ENCODE measurements at places on chromosomes 2 and 18.

GRCh38 chr2:143816916-143817315 is 687.7 kb downstream of the ARHGAP15 start:
- no peak for DNase-seq

DNA sequence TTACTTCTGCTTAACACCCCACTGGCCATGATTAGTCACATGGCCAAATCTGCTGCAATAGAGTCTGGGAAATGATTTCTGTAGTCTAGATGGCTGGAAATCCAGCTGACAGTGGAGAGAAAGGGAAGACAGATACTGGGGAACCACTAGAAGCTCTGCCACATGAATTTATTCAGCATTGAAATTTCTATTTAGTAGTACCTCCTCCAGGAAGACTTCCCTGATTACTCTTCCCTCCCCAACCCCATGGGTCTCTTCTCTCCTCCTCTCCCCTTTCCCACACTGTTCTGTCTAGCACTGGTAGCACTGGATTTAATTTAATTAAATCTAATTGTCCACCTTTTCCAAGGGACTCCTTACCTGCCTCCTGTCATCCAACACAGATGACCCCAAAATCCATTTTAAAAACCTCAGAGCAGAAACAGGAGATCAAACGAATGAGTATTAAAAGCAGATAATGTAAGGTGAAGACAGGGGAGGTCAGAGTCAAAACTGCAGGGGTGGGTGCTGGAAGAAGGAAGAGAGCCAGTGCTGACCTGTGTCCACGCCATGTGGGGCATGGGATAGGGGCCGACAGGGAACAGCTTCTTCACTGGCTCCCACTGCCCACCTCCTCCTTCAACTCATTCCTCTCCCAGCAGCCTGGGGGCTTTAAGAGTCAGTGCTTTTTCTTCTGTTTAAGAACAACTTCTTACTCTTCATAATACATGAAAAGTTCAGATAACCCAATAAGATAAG is 169.2 kb upstream of the HS6ST1 start:
- DNase-seq, result no peak

DNA sequence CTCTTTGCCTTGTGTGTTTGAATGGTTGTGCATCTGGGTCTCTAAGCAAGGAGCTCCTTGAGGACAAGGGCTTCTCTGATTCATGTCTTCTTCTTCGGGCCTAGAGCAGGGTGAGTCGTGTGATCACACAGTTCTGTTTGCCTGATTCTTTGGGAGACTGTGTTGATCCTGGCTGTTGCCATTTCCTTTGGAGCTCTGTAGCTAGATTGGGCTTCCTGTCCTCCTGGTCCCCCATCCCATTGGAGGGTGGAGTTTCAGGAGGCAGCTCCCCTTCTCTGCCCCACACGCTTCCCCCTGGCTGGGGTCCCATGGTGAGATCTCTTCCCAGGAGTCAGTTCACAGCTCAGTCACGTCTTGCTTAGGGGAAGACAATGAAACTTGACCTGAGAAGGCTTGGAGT is 92.8 kb downstream of the TRIB2 start:
- DNase-seq, result no peak

DNA sequence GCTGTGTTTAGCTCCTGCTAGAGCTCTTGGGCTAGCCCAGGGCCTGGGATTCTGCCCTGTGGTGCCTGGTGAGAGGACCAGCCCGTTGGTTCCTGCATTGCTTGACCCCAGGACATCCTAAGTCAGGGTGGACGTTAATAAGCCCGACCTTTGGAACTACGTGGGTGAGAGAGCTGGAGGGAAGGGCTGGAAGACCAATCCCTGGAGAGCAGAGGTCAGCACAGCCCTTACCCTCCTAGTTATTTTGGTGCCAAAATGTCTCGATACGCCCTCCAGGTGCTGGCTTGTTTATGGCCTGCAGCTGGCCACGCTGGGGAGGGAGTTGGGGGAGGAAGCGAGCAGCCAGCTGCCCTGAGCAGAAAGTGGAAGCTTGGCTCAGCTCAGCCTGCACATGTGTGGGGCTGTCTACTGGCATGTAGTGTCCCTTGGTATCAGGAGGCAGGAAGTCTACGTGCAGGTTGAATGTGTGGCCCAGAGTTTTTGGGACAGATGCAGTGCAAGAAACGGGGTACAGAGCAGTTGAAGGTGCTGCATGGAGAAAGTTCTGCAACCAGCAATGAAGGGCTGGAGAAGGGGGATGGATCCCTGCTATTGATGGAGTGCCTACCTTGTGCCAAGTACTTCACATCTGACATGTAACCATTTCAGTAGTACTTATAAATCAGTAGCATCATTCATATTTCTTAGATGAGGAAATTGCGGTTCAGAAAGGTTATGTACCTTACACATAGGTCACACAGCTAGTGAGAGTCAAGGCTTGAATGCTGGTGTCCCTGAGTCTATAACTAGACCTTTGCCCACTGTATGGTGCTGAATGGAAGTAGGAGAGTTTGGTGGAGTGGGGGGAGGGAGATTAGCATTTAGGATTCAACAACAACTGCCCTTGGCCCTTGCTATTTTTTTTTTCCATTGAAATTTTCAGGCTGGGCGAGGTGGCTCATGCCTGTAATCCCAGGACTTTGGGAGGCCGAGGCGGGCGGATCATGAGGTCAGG is 5.0 kb upstream of the DGKD start:
- no peak for DNase-seq

GRCh38 chr2:16260041-16260830 is 319.9 kb downstream of the MYCN start:
- DNase-seq, result no peak

DNA sequence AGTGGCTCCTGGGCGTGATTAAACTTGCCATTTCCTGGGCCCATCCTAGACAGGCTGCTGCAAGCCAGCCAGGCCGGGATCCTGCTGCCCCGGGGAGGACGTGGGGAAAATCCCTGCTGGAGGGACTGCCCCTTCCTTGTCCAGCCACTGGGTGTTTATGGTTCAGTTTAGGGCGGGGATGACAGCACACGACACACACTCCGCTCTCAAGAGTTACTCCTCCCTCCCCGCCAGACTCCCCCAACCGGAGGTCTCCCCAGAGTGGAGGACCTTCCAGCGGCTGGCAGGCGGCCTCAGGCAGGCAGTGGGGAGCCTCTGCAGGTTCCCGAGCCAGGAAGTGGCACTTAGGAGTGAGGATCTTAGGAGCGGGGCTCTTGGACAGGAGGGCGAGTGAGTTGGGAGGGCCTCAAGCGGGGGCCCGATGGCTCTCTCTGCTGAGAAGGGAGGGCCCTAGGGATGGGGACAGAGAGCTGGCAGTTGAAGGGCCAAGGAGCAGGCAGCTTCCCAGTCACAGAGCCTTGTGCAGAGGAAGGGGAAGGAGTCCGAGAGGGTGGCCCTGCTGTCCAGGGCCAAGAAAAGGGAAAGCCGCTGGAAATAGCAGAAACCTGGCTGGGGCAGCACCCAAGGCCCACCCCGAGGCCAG is 5.7 kb upstream of the GPR35 start:
- peak; percentile 57 for DNase-seq

DNA sequence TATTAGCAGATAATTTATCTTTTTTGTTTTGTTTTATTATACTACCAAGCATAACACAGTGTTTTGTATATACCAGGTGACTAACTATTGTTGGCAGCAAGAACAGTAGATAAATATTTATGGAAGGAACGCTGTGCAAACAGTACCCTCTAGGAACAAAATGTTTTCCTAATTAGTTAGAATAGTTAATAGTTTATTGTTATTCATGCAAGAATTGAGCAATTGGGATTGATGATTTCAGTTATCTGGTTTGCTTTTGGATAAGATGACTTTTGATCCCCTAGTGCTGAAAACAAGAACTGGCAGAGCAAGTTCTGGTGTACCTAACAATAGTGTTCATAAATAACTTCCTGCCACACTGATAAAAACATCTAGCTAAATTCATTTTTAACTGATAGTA is 323.3 kb downstream of the TGIF1 start:
- DNase-seq, result no peak

DNA sequence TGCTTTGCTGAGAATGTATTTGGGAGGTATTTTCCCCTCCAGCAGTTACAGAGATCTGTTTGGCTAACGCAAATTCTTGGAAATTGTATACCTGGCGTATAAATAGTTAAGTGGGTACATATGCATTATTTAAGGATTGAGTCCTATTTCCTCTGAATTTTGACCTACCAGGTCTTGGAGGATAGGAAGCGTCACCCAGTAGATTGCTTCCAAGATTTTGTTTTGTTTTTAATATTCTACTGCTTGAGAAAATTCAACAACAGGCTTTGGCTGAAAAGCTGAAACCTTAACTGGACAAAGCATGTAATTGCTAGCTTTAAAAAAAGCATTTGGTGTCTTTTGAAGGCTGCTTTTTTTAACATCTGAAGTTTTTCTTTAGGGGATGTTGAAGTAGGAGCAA is 150.1 kb downstream of the WDSUB1 start:
- DNase-seq, result no peak

DNA sequence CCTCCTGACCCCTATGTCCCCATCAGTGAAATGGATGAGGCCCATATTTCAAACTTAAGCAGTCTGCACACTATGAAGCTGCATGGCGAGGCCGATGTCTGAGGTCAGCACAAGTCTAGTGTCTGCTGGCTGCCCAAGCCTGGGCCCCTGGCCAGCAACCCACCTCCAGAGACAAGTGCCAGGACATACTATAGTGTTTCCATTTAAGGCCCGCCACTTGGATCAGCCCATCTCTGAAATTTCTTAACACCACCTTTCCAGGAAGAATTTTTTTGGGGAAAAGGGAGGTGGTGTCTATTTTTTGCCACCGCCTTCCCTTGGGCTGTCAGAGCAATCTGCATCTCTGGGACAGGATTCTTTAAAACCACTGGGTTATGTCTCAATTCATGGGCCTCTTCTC is 1.8 kb downstream of the ACVR1 start:
- DNase-seq, result no peak

- no peak for DNase-seq
Measured at GRCh38 chr2:132754392-132754791, 84.4 kb upstream of the LYPD1 start.
